ENCODE measurements at places on chromosomes 12 and 14. TPM values are rescaled to one million over a fixed set of nuclear protein-coding genes. Genes with fewer than 3 reads are reported as not detected.

HOXC4 gene
- not detected for total RNA-seq

STAC3 gene
- 5.1 TPM for total RNA-seq

KRT85 gene
- total RNA-seq: not detected

LRP1-AS gene
- not detected for total RNA-seq

TMEM132C gene
- 3.9 TPM for total RNA-seq

POTEG gene
- total RNA-seq: not detected

Measured in neural progenitor cell (in vitro differentiated cells).